ENCODE measurements at places on chromosomes 5 and 9.

DNA sequence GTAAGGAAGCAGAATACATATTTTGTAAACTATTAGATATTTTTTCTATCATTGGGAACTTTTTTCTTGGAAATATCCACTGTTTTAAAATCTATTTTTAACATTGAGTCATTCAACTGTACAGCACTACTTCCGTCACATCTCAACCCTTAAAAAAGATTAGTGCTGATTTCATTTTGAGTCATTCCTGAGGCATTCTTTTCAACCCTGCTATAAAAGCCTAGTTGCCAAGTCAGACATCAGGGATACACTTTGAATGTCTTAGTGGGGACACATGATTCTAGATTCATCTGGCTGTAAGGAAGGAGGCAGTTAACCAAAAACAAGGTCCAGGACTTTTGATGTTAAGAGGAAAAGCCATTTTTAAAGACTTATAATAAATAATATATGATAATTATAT lies 160.9 kb downstream of the GIN1 start:
- DNase-seq: no peak

GRCh38 chr9:134408389-134408788 lies 82.1 kb downstream of the RXRA start:
- no peak for DNase-seq

- no peak for DNase-seq
Measured at GRCh38 chr5:140337880-140338279, 8.5 kb downstream of the HBEGF start.

DNA sequence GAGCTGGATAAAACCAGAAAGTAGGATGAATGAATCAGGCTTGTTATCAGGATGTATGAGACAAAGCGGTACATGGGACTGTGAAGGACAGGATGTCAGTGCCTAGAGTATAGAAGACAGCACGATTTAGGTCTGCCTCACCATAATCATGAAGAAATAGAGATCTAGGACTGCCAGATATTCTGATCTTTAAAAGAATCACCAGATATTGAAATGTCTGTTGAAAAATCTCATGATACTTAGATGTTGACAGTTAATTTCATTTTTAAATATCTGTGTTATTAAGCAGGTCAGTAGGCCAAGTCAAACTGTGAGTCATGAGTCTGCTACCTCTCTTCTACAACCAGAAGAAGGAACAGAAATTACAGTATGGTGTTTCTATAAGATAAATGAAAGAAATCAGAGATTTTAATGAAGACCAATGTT lies 65.0 kb downstream of the ST8SIA4 start:
- DNase-seq: no peak

DNA sequence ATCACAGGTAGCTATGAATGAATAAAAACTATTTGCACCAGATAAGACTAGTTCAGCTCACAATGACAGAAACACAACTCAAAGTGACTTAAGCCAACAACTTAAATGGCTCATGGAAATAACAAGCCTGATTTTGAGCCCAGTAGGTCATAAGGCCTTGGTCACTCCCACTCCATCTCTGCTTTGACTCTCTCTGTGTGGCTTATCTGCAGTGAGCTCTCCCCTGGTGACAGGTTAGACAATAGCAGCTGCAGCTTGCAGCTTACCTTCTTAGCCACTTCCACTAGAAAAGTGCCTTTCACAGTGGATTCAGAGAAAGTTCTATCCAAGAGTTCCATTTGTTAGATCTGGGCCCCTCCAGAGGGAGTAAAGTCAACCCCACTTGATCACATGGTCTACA lies 315.7 kb downstream of the RAB3C start:
- no peak for DNase-seq

DNA sequence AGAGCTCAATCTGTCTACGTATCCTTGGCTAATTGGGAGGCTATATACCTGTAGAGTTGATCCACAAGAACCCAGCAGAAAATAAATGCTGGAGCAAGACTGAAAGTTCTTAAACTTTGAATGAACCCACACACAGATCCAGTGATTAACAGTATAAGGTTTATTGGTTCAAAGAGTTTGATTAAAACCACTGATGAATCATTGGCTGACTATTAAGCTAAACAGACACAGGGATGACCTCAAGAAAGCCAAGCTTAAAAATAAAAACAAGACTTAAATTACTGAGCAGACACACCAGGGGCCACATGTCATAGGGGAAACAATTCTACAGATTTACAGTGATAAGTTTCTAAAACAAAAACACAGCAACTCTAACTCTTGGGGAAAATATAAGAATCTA lies 163.6 kb downstream of the SPATA31D1 start:
- DNase-seq: no peak

- no peak for DNase-seq
Measured at GRCh38 chr5:127299678-127300077, 9.1 kb downstream of the MEGF10 start.

DNA sequence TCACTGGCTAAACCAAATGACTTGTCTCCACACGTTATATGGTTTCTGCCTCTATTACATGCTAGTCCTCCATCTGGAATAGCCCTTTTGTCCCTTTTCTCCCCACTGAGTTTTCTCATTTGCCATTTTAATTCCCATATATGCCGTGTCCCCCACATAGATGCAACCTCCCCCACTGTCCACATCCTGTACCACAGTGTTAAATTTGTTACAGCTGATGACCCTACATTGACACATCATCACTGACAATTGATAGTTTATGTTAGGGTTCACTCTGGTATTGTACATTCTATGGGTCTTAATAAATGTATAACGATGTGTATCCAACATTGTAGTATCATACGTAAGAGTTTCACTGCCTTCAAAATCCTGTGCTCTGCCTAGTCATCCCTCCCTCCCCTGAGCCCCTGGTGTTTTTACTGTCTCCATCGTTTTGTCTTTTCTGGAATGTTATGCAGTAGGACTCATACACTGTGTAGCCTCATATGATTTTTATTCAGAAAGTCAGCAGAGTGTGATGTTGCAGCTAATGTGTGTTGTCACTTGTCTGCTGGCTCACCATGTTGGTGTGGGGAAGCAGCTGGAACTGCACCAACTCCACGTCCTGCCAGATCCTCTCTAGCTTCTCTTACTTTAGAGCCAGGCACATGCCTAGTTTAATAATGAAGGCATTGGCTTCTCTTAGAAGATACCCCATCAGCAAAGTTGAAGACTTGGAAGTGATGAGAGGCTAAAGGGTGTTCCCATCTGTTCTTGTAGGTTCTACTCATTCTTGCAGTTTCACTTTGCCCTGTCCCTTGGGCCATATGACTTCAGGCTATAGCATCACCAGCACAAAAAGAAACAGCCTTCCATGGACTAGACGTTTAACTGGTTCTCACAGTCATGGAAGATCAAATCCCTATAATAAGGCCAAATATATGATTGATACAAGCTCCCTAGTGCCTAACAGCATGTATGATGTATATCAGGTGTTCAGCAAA lies 30.2 kb downstream of the LRRC70 start:
- no peak for DNase-seq

GRCh38 chr9:120175031-120175430 lies 404.9 kb downstream of the CDK5RAP2 start:
- DNase-seq: no peak

GRCh38 chr9:114687034-114687433 lies 5.0 kb upstream of the TEX48 start:
- no peak for DNase-seq

DNA sequence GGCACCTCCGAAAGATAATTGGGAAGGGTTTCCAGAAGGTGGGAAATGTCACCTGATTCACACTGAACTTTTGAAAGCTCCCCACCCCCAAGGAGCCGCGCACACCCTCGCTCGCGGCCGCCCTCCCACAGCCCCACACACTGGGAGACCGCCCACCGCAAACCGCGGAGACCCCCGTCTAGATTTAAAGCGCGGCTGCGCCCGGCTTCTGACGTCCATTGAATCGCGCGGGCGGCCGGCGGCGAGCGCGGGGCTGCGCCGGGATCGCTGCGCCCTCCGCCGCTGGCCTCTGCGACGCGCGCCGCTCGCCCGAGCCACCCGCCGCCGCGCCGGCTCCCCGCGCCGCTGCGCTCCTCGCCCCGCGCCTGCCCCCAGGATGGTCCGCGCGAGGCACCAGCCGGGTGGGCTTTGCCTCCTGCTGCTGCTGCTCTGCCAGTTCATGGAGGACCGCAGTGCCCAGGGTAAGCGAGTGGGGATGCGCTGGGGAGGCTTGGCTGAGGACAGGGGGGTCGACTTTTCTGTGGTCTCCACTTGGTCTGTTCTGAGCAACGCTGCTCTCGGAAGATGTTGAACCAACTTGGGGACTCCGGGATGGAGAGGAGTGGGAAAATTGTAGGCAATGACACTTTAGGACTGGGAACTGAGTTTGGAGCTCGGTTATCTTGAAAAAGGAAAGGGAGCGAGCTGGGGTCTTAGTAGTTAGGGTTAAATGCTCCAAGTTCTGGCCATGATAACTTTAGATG lies at the start of gene FST:
Gene FST (plus strand): TSS at position 214 of the 743 bp plus-strand sequence. CDS start 163 bp downstream, at position 377.
- no peak for DNase-seq

DNA sequence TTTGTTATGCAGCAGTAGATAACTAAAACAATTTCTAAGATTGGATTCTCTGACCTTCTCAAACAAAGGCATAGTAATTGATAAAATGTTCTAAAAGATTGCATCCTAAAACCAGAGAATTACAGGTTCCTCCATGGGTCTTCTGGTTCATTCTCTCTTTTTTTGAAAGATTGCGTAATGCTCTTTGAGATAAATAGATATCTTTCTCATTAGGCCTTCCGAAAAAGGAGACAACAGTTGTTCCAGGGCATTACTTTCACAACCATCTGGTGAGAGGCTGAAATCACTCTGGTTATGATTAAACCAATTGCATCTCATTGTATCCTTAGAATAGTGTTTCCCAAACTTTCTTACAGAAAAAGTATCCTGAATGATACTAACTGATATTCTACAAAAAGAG lies 174.7 kb upstream of the NREP start:
- DNase-seq: no peak

DNA sequence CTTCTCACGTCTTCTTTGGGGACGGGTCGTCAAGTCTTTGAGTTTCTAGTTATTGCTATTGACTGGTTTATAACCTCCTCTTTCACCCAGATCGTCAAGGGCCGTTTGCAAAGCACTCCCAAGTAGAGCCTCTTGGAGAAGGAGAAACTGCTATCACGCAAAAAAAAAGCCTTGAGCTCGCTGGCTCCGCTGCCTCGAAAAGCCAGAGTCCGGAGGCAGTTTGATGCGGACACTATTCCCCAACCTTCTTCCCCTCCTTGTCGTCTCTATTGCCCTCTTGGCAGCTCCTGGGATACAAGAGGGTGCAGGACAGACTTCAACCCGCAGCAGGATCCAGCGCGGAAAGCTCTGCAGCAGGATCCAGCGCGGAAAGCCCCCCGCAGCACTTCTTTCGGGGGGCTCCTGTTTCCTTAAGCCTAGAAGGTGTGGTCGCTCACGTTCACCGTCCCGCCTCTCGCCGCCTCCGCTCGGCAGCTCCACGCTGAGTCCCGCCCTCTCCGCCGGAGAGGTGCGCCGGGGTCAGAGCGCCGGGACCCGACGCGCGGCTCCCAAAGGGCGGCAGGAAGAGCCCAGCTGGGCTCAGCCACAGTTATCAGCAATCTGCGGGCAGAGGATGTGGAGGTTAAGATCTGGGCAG lies at the start of gene PCDHAC1:
Gene PCDHAC1 (plus strand): TSS at position 494 of the 637 bp plus-strand sequence. CDS start 594 bp downstream, outside the sequence.
- DNase-seq: no peak

GRCh38 chr5:140111011-140111858 lies 2.7 kb upstream of the PURA start:
- DNase-seq: no peak

DNA sequence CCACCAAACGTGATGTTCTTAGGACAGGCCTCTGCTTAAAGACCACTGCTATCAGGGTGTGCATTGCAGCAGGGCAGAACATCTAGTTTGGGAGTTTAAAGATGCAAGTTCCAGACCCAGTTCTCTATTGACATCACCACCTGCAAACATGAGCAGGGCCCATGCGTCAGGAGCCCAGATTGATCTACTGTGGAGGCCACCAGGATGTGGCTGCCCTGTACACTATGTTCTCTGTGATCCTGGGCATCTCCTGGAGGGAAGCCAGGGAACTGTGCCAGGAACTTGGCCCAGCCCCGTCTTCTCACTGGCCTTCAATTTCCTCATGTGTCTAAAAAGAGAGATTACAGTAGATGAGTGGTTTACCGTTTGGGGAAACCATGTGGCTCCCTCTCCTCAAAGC lies 87.1 kb downstream of the PDE6A start:
- no peak for DNase-seq

- no peak for DNase-seq
Measured at GRCh38 chr5:79582186-79582585, 30.1 kb upstream of the TENT2 start.

- DNase-seq: no peak
Measured at GRCh38 chr5:173907686-173908371, 19.7 kb downstream of the CPEB4 start.

DNA sequence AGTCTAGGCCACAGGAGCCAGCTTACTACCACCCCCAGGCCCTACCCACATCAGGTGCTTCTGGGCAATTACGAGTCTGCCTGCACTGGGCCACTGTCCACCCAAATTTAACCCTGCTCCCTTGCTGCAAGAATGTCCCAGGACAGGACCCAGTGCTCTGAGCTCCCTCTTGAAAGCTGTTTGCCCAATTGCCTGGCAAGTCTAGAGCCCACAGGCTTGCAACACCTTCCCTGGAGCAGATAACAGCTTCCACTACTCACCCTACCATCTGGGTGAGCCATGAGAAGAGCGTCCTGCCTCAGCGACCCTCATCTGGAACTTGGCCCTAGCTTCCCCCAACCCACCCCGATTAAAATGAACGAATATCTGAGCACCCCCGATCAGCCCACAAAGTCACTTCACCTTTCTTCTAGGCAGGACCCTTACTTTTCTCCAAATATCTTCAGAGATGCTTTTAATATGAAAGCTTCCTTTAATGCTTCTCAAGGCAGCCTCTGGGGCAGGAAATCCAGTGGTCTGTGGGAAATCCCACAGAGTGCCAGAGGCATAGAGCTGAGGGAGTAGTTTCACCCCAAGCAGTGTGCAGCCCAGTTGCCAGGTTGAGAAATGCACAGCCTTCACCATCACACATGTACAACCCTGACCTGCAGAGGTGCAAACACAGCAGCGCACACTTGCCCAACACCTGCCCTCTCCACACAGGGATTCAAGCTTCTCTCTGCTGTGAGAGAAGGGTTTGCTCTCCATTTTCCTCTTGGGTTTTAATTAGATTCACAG lies 10.6 kb downstream of the ACSL6 start:
- DNase-seq: peak; percentile 39

- DNase-seq: peak; percentile 32
Measured at GRCh38 chr5:151156507-151157420, 815 bp downstream of the ANXA6 start.

GRCh38 chr5:171629628-171630349 lies 155.8 kb upstream of the SMIM23 start:
- no peak for DNase-seq

DNA sequence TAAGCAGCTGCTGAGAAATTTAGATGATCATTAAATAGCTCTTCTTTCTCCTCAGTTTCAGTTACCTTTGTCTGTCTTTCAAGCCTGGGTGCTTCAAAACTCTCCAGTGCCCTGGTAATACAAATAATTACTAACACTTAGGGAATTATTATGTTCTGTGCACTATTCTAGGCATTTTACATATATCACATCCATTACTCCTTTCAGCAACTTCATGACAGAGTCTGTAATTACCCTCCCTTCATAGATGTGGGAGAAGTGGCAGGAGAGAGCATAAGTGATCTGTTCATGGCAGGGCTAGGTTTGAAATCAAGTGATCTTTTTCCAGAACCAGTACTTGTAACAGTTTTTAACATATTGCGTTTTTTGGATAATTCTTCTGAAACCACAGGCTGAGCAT lies 32.0 kb downstream of the MAN2A1 start:
- no peak for DNase-seq

All from activated naive CD4-positive, alpha-beta T cell treated with Interleukin-2 at 50 U/mL for 16 hours (primary cell).